Fibroblast of skin of back (primary cell): ENCODE measurements at places on chromosomes 2 and 18.

DNA sequence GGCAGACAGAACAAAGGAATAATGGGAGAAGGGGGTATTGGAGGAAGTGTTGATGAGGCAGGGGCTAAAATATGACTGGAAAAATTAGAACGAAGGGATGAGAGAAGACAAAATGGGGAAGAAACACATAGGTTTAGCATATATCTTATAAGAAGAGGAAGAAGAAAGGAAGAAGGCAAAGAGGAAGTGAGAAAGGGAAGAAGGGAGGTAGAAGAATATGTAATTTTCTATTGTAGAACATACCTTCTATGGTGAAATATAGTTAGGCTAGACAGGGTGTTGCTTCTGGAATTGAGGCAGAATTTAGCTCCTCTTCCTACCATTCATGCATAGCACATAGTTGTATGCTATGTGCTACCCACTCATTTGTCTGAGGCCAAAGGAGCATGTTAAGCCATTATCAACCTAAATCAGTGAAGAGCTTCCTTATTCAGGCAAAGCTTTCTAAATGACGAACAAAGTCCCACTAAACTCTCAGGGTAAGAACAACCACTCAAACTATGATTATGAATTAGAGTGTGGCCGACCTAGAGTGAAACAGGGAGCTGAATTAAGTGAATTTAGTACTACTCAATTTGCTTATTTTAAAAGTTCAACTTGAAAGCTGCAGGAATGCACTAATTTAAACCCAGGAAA is 180.9 kb upstream of the GALNT5 start:
- DNase-seq, result no peak

DNA sequence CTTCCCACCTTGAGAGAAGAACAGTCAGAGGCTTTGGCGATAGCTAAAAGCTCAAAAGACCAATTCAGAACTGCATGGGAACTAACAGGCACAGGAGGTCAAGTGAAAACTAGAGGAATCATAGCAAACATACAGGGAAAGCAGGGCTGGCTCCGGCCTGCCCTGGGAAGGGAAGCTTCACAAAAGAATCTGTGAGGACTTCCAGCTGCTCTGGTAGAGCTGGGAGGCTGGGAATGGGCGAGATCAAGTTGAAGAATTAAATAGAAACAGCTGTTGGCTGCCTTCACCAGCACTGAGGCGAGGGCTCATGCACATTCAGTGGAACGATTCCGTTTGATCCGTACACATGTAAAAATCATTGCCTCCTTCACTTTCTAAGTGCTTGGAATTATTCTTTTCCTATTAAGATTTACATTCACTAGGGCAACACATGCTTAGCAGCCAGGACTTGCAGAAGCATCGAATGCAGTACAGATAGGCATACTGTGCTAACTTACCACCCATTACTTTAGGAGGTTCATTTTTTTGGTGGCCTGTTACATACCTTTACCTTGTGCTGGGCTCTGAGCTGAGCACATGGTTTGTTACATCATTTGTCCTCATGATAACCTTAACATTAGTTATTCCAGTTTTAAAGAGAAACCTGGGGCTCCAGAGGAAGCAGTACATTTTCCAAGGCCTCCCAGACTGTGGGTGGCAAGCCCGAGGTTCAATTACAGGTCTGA is 125.4 kb upstream of the RNF152 start:
- DNase-seq, result peak; percentile 83

DNA sequence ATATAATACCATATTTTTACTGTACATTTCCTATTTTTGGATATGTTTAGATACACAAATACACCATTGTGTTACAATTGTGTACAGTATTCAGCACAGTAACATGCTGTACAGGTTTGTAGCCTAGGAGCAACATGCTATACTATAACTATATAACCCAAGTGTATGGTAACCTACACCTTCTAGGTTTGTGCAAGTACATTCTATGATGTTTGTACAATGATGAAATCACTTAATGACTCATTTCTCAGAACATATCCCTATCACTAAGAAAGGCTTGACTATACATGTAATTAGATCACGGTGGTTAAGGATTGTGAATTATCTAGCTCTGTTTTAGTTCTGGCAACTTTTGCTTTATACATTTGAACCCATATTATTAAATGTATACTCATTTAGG is 31.3 kb downstream of the NPHP1 start:
- DNase-seq, result peak; percentile 44

DNA sequence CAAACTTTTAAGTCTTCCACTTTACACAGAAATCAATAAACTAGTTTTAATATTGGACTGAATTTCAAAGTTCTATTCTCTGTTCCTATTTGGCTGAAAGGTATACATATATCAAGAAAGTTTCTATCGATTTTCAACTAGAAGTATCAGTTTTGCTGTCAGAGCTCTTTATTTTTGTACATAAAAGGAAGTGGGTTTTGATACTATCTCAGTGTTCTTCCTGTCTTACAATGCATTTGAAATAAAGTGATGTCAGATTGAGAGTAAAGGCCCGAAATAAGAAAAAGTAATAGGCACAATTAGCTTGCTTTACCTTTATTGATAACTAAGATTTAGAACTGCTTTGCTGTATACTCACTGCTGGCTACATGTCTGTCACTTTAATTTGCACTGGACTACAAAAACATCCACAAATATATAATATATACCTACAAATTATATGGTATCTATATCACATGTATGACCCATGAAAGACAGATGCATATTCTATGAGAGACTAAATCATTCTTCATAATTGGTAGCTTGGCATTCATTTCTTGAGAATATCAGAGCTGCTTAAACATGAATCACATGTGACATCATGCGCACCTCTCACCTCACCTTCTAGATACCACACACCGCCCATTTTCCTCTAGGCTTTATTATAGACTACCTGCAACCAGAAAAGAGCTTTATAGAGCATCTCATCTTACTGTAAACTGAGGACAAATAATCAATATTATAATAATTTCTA is 83.6 kb downstream of the ASXL2 start:
- no peak for DNase-seq
